ENCODE measurements at places on chromosomes 2 and 18. TPM values are rescaled to one million over a fixed set of nuclear protein-coding genes. Genes with fewer than 3 reads are reported as not detected.

The AMER3 gene
- total RNA-seq = not detected

DNA sequence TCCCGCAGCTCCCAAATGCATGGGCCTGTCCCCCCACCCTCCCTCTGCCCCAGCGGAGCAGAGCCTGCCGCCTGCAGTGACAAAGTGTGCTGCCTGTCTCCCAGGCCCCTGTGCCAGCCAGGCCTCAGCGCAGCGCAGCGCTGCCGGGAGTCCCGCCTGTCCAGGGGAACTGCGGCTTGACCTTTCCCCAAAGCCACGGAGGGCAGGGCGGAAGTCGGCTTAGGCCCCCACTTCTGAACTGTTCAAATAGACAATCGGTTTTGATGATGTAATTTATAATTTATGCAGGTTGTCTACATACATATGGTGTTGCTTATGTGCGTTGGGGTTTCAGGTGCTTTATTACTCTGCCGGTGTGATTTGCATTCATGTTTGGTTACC lies 7.1 kb downstream of the GBX2 start:
- H3K27ac ChIP-seq = no peak overlapping the region
- H3K4me1 ChIP-seq = peaks cover under 1% of the 10 kb centered on the region
- peaks cover 54% of the 10 kb centered on the region for H3K27me3 ChIP-seq
- no peaks in the 10 kb centered on the region for H3K36me3 ChIP-seq

The MLPH gene
- total RNA-seq = not detected

DNA sequence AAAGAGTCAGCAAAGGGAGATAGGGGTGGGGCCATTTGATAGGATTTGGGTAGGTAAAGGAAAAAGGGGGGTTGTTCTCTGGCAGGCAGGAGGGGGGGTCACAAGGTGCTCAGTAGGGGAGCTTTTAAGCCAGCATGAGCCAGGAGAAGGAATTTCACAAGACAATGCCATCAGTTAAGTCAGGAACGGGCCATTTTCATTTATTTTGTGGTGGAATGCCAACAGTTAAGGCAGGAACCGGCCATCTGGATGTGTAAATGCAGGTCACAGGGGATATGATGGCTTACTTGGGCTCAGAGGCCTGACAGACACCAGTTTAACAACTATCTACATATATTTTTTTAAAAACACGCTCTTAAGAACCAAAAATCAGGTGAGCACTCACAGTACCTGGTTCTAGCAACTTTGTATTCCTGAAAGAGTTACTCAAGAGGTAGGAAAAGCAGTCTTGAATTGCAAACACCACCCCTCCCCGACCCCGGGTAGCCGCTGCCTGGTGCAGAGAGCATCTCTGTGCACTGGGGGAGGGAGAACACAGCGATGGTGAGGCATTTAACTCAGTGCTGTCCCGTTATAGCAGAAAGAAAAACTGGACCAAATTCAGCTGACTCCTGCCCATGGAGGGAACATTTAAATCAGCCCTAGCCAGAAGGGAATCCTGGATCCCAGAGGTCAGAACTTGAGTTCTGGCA lies 414.5 kb upstream of the KLHL29 start:
- H3K4me3 ChIP-seq = no peak overlapping the region
- H3K27ac ChIP-seq = no peak overlapping the region
- H3K27me3 ChIP-seq = no peaks in the 10 kb centered on the region
- H3K4me1 ChIP-seq = no peaks in the 10 kb centered on the region
- DNase-seq = no peak

GRCh38 chr2:24107336-24107735 lies 15.8 kb downstream of the PFN4 start:
- H3K4me1 ChIP-seq = no peaks in the 10 kb centered on the region
- no peak overlapping the region for H3K27ac ChIP-seq
- no peaks in the 10 kb centered on the region for H3K27me3 ChIP-seq
- H3K36me3 ChIP-seq = peaks cover 2% of the 10 kb centered on the region
- no peak for DNase-seq

DNA sequence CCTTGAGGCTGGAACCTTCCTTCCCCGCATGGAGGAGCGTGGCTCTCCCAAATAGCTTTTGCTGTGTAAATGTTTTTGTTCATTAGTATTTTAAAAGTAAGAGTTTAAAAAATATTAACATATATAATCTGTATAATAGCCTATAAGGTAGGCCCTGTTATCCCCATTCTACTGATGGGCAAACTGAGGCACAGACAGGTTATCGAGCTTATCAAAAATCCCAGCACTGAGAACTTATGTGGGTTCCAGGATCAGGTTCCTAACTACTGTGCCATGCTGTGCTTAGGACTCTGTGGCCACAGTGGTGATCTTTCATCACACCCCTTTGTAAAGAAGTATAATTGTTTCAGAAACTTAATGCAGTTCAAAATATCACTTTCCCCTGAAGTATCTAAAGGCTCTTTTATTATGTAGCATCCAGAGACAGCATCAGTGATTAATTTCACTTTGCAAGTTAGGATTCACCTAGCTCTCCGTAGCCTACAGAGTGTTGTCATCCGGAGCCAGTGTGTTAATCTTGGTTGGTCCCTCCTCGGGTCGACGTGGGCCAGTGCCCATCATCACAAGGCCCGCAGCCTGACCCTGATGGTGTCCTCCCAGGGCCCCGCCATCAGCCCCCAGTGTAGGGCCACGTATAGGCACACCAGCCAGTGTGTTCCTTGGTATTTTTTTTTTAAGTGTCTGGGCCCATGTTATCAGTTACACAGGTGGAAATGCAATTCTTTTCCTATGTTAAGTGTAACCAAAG lies 28.7 kb downstream of the CABLES1 start:
- H3K27me3 ChIP-seq = no peaks in the 10 kb centered on the region
- no peak overlapping the region for H3K27ac ChIP-seq
- no peak for DNase-seq
- H3K36me3 ChIP-seq = no peaks in the 10 kb centered on the region
- H3K4me3 ChIP-seq = no peak overlapping the region
- H3K4me1 ChIP-seq = no peaks in the 10 kb centered on the region
